ENCODE measurements at places on chromosomes 2 and 18.

DNA sequence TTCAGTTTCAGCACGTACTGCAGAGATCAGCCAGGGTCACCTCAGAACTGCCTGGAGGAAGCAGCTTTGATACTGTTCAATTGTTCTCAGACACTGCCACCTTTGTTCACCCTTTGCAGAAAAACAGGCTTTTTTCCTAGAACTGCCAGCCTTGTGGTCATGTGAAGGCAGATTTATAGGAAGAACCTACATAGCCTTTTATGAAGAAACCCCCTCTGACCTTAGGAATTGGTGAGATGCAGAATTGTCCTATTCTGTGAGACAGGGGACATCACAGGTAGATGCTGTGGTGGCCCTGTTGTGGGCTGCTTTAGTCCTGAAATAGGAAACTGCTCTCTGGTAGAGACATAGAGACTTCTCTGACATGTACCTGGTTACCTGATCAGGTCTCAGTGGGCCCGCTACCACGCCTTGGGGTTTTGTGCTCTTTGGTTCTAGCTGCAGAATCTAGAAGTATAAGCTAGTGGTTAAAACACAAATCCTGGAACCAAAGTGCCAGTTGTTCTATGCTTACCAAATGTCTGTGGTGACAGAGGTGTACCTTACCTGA lies 206.6 kb downstream of the AGPS start:
- DNase-seq, result no peak

GRCh38 chr2:57450170-57450569 lies 596.4 kb upstream of the VRK2 start:
- DNase-seq, result no peak

GRCh38 chr2:221446140-221446539 lies 126.0 kb downstream of the EPHA4 start:
- no peak for DNase-seq

DNA sequence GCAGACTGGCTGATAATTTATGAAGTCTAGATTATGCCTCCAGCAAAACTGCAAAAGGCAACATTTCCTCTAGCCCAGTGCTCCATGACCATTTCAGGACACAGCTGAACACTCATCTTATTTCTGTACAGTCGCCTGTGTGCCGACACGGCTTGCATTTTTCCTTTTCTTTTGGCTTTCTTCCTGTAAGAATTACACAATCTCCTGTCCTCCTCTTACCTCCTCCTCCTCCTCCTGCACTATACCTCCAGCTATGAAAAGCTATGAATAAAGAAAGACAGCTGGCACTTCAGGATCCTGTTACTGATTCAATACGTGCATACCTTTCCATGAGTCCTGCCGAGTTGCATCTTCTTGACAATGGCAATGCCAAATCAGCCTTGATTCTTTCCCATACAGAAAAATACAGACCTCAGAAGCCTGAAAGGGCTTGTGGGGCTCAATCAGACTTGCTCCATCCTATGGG lies 32.2 kb upstream of the TRIB2 start:
- no peak for DNase-seq

- DNase-seq, result no peak
These were observed 483 bp downstream of the TRAPPC8 start for GRCh38 chr18:31942291-31942998.

DNA sequence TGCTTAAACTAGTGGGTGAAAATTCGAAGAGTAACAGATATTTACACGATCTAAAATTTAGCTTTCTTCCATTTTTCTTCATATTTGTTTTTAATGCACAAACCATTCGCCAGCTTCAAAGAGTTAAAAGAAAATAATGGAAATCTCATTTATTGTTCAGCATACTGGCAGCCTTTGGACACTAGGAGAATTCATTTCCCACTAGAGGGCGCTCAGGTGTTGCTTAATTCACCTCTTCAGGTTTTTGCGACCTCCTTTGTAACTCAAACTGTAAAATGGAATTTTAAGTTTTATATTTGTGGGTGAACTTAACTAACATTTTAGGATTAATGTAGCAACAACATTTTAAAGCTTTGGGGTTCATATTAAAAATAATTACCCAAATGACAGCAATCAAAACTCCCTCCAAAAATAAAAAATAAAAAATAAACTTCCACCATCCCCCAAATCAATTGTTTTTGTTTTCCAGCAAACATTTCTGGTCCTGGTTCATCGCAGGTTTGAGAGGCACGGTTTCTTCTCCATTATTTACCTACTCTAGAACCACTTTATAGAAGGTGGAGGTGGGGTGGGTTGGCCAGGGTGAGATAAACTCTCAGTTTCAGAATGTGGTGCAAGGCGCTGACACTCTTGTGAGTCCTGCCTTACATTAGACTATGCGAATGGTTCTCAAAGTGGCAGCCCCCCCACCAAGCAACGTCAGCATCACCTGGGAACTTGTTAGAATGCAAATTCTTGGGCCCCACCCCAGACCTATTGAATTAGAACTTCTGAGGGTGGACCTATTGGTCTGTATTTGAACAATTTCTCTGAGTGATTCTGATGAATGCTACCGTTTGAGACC lies 24.7 kb upstream of the PNPT1 start:
- peak; percentile 46 for DNase-seq

DNA sequence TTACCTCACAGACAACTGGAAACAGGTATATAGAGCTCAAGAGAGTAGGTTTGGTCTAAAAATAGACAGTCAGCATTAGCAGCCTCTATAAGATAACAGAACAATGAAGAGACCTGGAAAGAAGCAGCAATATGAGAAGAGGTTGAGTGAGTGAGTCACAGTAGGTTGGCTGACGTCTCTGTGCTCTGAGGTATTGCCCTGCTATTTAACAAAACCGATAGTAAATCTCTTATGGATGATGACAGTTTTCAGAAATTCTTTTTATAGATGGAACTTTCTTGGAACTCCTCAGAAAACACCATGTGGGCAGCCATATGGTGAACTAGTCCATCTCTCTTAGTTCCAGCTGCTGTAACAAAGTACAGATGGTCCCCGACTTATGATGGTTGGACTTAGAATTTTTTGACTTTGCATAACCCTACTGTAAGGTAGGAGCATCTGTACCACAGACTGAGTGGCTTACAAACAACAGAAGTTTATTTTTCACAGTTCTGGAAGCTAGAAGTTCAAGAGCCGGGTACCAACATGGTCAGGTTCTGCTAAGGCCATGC lies 123.5 kb downstream of the MBD2 start:
- no peak for DNase-seq

GRCh38 chr2:128715360-128715759 lies 396.7 kb upstream of the HS6ST1 start:
- no peak for DNase-seq

GRCh38 chr2:43180897-43181296 lies 45.5 kb downstream of the ZFP36L2 start:
- no peak for DNase-seq

GRCh38 chr2:234355021-234355720 lies 141.7 kb downstream of the ARL4C start:
- DNase-seq, result no peak

- no peak for DNase-seq
These were observed 374.8 kb upstream of the MYT1L start for GRCh38 chr2:2705871-2706270.

DNA sequence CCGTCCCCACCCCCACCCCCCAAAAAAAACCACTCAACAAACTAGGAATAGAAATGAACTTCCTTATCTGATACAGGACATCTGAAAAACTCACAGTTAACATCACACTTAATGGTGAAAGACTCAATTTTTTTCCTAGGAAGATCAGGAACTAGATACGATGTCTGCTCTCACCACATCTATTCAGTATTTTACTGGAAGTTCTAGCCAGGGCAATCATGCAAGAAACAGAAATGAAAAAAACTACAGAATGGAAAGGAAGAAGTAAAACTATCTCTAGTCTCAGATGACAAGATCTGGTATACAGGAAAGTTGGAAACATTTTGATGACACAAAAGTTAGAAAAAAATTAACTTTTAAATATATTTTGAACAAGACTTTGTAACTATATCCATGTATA lies 114.4 kb upstream of the FZD5 start:
- DNase-seq, result no peak

DNA sequence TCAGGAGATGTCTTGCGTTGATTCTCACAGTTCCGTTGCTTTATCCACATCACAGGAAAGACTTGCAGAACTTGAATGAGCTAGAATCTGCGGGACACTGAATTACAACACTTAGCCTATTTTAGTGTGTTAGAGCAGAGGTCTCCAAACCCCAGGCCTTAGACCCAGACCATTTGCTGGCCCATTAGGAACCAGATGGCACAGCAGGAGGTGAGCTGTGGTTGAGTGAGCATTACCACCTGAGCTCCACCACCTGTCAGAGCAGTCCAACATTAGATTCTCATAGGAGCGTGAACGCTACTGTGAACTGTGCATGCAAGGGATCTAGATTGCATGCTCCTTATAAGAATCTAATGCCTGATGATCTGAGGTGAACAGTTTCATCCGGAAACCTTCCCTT lies 3.8 kb downstream of the MRPL30 start:
- DNase-seq, result no peak

DNA sequence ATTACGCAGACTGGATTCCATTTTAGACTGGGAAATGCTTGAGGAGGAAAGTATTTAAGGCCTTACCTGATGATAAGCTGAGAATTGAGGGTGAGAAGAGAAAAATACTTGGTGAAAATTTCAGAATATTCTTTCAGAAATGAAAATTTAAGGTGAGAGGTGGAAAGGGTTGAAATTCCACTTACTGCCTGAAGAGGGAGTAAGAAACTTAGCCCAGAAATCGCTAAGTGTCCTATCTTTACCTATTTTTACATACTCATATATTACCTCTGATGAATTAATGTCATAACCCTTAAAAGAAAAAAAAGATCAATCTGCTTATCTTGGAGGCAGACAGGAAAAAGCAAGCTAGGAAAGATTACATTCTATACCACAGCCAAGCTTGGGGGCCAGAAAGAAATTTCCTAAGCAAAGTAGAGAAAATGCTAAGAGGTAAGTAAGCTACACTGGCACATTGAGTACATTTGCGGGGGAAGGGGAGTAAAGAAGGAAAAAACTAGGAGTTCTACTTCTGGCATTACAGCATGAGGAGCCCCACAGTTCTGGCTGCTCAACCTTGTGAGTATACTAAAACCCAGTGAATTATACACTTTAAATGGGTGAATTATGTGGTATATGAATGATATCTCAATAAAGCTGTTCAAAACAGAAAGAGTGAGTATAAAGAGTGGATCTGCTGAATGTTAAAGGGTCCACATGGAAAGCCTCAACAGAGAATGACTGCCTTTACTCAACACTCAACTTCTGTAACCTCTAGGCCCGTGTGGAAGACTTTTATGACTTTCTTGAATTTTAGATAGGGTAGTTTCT lies 33.8 kb downstream of the SMC6 start:
- DNase-seq, result no peak

Measured in caudate nucleus (tissue), 63 donors.